ENCODE measurements at places on chromosomes 7 and 10. TPM values are rescaled to one million over a fixed set of nuclear protein-coding genes. Genes with fewer than 3 reads are reported as not detected.

DNA sequence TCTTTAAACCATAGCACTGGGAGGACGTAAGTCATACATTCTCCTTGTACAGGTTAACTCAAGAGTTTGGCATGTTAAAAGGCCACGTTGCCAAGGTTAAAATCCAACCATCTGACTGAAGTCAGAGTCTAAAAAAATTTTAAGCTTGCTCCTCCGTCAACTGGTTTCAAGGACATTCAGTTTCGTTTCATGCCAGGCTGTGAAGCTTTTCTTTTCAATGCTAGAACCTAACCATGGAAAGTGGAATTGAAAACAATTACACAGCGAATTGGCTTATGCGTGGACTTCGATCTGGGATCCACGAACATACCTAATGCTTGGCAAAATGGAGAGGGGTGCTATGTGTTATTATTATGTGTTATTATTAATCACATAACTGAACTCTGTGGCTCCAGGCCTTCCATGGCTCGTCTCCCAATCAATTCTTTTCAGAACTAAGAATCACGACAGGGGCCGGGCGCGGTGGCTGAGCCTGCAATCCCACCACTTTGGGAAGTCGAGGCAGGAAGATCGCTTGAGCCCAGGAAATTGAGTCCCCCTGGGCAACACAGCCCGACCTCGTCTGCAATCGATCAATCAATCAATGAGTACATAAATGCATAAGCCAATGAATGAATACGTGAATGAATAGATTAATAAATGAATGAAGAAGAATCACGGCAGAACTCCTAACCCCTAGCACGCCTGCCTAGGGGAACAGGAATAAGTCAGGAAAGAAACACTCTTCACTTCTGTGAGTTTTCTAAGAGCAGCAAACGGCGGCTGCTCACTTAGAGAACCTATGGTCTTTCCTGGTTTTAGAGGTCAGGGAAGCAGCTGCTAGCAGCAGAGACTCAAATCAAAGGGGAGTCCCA lies 733 bp upstream of the ARL5B start:
- peak; percentile 49 for DNase-seq

The MSMB gene
- total RNA-seq, result not detected

The NPC1L1 gene
- 0.06 TPM for total RNA-seq

The ZNF775 gene
- 8.7 TPM for total RNA-seq

The ZNF365 gene
- not detected for total RNA-seq

- DNase-seq, result no peak
These were observed 90.2 kb upstream of the AGK start for GRCh38 chr7:141460781-141461715.

DNA sequence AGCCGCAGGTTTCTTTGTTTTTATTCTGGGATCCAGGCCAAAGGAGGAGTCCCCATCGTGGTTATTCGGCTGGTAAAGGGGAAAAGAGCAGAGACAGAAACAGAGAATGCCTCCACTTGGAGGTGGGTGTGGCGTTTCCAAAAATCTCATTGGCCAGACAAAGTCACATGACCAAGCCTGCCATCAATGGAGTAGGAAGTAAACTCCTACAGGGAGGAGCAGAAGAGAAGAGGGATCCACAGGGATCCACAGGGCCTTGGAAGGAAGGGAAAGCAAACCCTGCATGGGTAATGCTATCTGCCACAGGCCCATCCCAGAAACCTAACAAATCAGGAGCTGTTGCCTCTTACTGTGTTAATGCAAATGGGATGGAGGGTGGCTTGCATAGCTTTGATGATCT lies 425.7 kb upstream of the GALNT17 start:
- DNase-seq, result no peak

GRCh38 chr10:13100349-13101294 lies 659 bp downstream of the OPTN start:
- peak; percentile 44 for DNase-seq

DNA sequence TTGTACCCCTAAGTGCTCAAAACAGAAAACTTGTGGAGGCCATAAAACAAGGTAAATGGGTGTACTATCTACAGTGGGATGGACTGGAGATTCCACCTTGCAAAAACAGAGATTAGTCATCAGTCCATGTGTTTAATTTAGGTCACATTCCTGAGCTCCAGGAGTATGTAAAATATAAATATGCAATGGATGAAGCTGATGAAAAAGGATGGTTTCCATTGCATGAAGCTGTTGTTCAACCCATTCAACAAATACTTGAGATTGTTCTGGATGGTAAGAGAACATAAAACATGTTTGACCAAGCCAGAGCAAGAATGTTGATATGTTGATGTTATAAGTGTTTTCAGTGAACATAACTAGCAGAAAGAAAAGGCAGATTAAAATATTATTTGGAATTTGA lies 14.6 kb downstream of the ASB15 start:
- no peak for DNase-seq

- no peak for DNase-seq
These were observed 420.4 kb upstream of the ZMIZ1 start for GRCh38 chr10:78648256-78648860.

Measured in left colon (tissue), 2 donors.